ENCODE measurements at places on chromosomes 2 and 18.

GRCh38 chr18:27627927-27628326 is 442.8 kb upstream of the CHST9 start:
- DNase-seq: peak; percentile 12

- no peak for DNase-seq
Observed at GRCh38 chr2:161104054-161104553, 56.1 kb upstream of the TANK start.

DNA sequence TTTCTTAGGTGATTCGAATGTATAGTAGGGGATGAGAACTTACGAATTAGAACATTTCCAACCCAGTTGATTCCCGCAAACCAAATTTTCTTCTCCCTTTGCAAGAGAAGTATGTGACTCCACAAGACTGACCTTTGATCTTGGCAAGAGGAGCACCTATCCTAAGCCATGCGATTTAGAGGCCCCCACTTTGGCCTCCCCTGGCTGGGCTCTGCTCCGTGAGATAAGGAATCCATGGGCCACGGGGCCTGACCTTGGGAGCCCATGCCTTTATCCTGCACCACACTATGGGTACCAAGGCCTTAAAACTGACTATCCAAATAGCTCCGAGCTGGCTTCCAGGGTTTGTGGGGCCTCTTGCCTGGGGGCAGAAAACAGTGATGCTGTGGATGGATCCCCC is 135.8 kb downstream of the LRRTM1 start:
- no peak for DNase-seq

GRCh38 chr2:123532994-123533393 is 492.1 kb upstream of the CNTNAP5 start:
- no peak for DNase-seq

DNA sequence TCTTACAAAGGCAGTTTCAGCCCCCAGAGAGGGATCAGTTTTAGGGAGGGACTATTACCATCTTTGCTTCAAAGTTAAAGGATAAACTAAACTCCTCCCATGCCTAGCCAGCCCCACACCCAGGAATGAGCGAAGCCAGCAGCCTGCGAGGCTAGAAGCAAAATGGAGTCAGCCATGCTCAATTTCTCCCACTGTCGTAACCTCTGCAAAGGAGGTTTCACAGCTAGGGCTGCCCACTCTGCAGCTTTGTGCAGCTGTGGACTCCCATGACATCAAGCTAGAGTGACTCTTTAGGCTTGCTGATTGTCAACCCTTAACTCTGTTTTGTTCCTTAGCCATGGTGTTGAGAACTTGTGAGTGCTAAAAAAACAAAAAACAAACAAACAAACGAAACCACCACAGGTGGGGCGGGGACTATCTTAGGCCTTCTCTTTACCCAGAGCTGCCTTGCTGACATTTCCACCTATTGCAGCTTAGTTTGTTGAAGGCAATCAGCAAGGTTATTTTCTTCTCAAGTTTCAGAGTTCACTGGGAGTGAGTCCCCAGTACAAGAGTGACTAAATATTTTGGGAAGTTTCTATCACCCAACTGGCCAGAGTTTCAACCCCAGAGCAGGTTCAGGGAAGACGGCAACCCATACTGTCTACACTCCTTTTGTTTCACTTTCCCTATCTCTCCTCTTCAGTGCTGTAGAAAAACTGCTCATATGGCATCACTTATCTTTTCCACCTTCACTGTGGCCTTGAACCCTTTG is 592.1 kb downstream of the XIRP2 start:
- no peak for DNase-seq

DNA sequence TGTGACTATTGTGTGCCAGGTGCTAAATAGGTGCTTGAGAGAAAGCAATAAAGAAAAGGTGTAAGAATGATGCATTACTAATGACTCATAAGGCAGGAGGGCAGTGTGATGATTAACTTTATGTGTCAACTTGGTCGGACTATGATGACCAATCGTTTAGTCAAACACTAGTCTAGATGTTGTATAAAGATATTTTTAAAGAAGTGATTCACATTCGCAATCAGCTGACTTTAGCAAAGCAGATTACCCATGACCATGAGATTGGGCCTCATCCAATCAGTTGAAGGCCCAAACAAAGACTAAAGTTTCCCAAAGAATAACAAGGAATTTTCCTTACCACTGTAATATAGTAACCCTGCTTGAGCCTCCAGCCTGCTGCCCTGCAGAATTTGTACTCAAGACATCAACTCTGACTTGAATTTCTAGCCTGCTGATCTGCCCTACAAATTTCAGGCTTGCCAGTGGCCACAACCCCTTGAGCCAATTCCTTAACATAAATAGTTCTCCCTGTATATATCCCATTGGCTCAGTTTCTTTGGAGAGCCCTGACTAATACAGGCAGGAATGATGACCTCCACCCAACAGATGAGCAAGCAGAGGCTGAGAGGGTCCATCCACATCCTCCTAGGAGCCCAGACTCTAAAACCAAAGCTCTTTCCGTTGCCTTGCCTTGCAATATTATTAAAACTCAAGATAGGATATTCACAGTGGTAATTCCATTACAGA is 132.6 kb downstream of the ACTR3 start:
- no peak for DNase-seq

DNA sequence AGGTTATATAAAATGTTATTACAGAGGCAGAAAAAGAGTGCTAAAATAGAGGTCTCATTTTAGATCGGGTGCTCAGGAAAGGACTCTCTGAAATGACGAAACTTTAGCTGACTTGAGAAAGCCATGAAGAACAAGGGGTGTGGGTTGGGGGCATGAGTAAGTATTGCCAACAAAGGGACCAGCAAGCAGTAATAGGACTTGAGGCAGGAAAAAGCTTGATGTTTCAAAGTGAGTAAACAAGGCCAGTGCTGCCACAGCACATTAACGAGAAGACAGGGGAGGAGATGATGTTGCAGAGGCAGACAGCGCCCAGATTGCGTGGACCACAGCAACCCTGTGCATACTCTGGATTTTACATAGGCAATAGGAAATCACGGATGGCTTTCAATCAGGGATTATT is 318.8 kb downstream of the ZEB2 start:
- no peak for DNase-seq

GRCh38 chr2:158932131-158932645 is 36.3 kb upstream of the TANC1 start:
- DNase-seq: no peak

DNA sequence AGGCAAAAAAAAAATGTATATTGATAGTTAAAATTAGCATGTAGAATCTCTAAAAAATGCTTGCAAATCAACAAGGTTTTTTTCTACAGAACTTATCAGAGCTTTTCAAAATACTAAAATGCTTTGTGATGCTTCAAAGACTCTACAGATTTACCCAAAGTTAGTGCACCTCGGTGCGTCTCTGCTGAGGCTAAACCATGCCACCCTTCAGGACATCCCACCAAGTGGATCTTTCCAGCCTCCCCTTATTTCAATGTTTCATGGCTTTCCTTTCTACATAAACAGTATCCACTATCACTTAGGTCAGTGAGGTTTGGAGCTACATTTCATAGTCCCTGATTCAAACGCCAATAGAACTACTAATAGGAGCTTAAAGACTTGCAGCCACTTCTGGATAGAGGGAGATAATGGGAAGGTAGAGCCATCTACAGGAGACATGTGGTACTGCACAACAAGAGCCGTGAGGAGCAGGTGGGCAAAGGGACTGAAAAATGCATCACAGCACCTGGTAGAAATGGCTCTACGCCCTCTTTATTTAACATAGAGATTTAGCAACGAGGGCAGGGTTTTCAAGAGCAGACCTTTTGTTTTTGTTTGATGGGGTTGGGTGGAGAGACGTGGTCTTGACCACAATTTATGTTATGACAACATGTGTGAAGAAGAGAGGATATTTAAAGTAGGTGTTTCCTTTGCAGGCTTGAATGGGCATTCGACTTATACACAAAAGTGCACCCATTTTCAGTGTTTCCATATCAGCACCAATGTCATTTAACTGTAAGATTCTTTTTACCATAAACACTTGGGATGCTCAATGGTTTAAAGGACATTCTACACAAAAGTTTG is 56.1 kb upstream of the SLC35G4 start:
- DNase-seq: peak; percentile 32

GRCh38 chr2:167293943-167294775 is 405.9 kb downstream of the XIRP2 start:
- DNase-seq: peak; percentile 51

DNA sequence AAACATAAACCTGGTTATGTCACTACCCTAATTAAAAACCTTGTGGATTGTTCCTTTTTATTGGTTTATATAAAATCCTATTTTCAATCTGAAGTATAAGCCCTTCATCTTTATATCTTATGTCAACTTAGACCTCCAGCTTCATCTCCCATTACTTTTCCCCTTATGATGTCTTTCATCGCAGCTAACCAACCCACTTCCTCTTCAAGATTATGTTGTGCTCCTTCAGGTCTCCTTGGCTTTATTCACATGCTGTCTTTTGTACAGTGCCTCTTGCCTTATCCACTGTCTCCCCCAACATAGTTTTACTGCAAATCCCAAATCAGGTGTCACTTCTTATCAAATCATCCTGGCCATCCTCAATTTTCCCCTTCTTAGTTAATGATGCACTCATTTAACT is 25.9 kb downstream of the MBD5 start:
- no peak for DNase-seq

- no peak for DNase-seq
Observed at GRCh38 chr2:48480526-48480925, 49.4 kb upstream of the STON1 start.

GRCh38 chr2:61091485-61091884 is 25.8 kb downstream of the SANBR start:
- no peak for DNase-seq

GRCh38 chr2:102841107-102841840 is 79.4 kb downstream of the TMEM182 start:
- DNase-seq: peak; percentile 63

- DNase-seq: no peak
Observed at GRCh38 chr2:58350484-58350883, 109.4 kb upstream of the FANCL start.

DNA sequence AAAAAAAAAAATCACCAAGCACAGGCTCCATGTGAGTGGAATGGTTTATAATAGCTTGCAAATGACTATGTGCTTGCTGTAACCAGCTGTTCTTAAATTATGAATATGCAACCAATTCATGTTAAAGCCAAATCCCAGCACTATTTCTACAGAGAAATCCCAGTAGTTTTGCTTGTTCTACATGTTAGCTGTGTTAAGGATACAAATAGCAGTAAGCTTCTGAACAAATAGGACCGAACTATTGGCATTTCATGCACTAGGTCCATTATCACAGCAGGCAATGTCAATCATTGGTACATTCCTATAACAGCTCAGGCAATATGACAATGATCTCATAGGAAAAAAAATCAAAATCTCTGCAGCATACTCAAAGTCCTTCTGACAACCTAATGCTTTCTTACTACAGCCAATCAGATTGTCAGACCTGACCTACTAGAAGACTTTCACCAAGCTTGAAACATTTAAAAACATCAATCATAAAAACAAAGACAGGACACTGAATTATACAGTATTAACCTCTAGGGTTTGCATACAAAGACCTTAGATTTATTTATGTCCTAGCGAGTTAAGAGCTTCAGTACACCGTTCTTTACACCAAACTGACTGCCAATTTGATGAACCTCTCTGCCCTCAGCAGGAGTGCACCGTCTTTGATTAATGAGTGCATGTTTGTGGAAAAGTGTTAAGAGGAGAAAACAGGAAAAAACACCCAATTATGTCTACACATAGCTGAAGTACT is 6.4 kb downstream of the BAZ2B start:
- DNase-seq: no peak

DNA sequence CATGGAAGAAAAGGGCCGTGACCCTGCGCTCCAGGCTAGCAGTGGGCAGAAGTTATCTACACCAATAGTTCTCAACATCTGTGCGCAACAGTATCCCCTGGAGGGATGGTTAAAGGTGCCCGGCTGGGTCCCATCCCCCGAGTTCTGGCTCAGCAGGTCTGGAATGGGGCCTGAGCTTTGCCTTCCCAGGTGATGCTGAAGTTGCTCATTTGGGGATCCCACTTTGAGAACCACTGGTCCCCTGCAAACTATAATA is 31.1 kb downstream of the DNMT3A start:
- DNase-seq: no peak

- DNase-seq: no peak
Observed at GRCh38 chr2:188414869-188415753, 123.4 kb downstream of the GULP1 start.

Data from SK-N-DZ (cell line).